CD4-positive, alpha-beta T cell treated with Interleukin-6 for 4 hours (primary cell): ENCODE measurements at places on chromosomes 4 and X.

- DNase-seq: no peak
Measured at GRCh38 chr4:187209921-187210613, 486.4 kb upstream of the FAT1 start.

GRCh38 chr4:67810011-67810410 lies 55.8 kb upstream of the GNRHR start:
- no peak for DNase-seq

DNA sequence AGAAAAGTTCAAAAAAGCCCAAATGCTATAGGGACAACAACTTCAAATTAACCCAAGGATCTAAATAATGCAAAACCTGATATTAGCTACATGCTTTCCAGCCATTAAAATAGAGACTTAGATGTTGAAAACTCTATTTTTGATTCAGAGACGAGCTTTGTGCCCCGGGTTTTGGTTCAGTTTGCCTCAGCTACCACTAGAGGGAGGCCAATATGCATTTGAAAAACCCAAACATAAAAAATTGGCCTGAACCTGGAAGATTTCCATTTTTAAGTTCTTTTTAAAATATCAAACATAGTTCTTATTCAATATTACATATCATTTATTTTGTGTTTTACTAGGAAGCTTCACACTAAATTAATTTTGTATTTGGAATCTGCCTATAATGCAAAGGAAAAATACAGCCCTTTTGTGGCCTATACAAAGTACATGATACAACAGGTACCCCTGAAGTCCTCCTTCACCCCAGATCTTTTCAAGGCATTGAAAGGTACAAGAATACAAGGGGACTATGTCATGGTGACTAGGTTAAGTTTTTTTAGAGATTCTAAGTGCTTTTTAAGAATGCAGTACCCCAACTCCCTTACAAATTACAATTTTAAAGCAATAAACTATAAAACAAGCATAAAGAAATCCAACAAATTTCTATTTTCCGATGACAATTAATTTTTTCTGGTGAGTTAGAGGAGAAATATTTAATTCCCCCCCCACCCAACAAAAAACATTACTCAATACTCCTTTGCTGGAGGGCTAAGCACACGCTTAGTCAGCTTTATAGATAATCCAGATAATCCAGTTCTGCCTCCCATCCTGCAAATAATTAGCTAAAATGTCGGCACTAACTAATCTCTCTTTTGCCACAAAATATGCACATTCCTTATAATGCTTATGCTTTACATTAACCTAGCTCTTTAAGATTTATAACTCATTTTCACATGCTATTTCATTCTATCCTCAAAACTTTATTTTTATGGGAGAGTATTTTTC lies 97.7 kb upstream of the PTPN13 start:
- DNase-seq: peak; percentile 19

GRCh38 chrX:153685751-153686696 lies 1.7 kb upstream of the SLC6A8 start:
- DNase-seq: no peak

DNA sequence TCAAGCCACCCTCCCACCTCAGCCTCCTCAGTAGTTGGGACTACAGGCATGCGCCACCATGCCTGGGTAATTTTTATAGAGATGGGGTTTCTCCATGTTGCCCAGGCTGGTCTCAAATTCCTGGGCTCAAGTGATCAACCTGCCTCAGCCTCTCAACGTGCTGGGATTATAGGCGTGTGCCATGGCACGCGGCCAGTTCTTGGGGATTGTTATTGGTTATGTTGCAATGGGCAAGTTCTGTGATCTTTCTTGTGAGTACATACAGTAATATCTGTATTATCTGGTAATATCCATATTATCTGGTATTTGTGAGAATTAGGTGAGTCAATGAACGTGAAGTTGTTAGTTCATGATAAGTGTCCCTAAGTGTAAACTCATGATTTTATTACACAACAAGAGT lies 90.3 kb upstream of the TBL1X start:
- no peak for DNase-seq

- peak; percentile 2 for DNase-seq
Measured at GRCh38 chrX:79367907-79368306, 773 bp upstream of the ITM2A start.

DNA sequence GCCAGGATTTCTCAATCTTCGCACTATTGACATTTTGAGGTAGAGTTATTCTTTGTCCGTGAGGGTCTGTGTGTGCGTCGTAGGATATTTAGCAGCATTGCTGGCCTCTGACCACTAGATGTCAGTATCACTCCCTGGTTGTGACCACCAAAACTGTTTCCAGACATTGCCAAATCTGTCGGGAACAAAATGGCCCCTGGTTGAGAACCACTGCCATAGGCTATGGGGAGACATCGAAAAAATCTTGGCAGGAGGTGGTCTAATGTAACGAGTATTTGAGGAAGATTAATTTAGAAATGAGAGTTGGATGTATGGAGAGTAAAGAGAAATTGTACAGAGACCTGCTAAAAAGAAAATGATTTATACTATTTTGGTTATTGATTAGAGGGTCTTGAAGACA lies 108.4 kb downstream of the DOCK11 start:
- peak; percentile 29 for DNase-seq

DNA sequence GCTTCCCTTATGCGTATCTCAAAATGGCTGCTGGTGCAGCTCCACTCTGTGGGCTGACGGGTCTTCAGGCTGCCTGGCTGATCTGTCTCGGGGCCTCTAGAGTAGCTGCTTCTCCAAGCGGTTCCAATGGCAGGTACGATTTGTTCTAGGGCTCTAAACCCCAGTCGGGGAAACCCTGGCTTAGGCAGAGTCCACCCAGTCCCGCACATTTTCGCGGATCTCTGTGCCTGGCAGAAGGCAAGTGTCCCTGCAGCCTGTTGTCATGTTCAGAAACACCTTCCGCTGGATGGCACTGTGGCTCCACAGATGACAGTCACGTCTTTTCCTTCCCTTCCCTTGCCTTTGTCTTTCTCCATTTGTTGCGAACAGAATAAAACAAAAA lies 54.4 kb downstream of the NBDY start:
- DNase-seq: peak; percentile 88
